ENCODE measurements at places on chromosomes 12 and 14.

DNA sequence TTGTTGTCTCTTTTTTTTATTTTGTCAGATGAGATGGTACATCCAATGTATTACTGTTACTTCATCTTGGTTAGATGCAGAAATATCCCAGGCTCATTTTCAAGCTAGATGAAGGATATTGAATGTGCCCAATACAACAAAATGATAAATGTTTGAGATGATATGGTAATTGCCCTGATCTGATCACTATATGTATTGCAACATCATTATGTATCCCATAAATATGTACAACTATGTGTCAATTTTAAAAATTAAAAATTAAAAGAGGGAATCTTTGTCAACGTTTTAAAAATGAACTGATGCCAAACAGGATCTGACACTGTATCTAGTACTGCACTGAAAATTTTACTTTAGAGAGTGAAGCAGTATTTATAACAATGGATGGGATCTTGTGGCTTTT lies 78.5 kb downstream of the PPM1H start:
- DNase-seq = no peak

DNA sequence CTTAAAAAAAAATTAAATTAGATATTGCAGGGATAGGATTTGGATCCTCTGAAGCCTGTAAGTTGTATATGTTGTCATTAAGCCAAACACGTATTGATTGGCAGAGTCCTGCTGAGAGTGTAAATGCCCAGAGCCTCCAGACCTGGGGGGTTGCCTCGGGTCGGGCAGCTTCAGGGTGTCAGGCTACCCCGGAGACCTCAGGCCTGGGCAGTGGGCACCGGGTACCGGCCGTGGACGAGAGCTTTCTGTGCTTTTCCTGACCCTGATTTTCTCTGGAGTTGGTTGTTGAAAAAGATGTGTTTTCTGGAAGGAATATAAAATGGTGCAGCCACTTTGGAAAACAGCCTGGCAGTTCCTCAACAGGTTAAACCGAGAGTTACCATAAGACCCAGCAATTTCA lies 96.1 kb downstream of the DNAH10 start:
- DNase-seq = no peak

DNA sequence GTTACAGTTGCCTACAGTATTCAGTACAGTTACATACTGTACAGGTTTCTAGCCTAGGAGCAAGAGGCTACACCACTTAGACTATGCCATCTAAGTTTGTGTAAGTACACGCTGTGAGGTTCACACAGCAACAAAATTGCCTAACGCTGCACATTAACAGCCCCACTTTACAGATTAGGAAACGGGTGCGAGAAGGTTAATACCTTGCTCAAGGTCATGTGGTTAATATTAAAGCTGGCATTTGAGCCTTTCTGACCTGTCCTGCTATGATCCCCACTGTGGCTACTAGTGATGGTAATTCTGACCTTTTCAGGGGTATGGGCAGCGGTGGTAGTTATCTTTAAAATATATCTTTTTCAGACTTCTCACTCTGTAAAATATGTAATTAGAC lies 20.9 kb downstream of the ACVR1B start:
- DNase-seq = no peak

GRCh38 chr12:122563361-122563760 lies 36.3 kb downstream of the KNTC1 start:
- no peak for DNase-seq

DNA sequence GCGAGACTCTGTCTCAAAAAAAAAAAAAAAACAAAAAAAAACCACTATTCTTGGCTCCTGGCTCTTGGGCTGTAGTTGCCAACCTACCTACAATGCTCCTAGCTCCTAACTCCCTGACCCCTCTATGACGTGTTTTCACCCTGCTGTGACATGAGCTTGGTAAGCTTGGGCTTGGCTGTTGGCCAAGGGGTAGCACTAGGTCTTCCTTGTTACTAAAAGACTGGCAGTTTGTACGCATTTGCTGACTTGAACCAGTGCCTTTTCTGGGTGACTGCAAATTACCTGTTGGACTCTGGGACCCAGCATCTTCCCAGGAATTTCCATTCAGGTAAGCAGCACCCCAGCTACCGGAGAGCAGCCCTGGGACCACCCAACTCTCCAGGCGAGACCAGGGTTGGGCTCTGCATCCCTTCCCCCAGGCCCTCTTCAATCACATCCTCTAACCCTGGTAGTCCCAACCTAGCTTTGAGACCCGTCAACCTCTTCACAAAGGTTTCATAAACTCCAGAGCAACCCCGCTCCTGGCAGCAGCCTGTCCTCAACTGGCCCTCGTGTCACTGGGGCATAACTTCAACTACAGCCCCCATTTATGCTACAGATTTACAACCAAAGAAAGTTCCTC lies 8.3 kb downstream of the CDK2AP1 start:
- DNase-seq = no peak

DNA sequence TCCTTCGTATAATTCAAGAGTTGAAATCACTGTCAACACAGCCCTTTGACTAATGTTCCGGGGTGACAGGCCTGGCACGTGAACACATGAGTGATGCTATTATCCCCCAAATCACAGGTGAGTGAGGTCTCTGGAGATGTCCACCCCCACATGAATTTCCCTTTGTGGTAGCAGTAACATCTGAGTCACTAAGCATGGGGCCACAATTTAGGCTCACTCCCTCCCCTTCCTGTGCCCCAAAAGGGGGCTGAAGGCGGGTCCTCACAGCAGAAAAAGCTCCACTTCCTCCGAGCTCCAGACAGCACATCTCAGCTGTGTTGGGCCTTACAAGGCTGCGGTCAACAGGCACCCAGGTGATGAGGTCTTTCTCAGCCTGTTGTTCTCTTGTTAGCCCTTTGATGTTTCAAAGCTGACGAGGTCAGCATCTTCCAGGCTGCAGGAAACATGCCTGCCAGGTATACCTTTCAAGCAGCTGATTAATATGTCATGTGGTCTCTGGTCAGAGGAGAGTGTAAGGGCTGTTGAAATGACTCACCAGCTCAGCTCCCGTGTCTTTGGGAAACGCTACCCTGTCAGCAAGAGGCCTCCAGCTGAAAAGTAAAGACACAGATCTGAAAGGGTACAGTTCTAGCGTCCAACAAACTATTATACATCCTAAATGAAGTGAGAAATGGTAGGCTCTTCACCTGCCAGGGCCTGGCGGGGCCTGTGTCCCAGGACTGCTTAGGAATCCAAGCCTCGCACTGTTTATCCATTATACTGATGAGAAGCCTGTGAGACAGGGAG lies 107.3 kb downstream of the ZFP36L1 start:
- DNase-seq = no peak

- DNase-seq = no peak
Observed at GRCh38 chr14:98924046-98924445, 348.0 kb downstream of the BCL11B start.

DNA sequence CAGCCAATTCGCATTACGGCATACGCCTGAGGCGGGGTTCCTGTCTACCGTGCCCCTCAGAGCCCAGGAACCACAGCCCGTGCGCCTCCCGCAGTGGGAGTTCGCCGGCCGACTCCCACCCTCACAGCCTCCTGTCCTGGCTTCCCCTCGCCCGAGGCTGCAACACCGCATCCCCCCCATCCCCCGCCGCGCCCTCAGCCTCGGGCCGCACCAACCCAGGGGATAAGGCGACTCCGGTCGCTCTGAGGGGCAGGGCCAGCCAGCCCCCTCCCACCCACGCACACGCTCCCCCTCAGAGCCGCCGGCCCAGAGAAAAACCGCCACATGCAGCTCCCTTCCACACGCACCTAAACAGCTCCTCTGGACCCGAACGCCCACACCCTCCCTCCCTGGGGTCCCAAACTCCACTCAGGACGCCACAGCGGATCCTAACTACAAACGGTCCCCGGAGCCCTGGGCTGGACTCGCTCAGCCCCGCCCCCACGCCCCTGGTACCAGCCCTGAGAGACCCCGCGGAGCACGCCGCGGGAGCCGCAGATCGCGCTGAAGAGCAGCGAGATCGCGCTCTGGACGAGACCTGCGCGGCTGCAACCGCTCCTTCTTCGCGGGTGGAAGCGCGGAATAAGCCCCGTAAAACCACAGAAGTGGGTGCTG lies at the start of gene C14orf39:
C14orf39 (minus strand) TSS at position 466 of the 654 bp plus-strand sequence. CDS start 985 bp downstream, outside the sequence.
- DNase-seq = peak; percentile 51

DNA sequence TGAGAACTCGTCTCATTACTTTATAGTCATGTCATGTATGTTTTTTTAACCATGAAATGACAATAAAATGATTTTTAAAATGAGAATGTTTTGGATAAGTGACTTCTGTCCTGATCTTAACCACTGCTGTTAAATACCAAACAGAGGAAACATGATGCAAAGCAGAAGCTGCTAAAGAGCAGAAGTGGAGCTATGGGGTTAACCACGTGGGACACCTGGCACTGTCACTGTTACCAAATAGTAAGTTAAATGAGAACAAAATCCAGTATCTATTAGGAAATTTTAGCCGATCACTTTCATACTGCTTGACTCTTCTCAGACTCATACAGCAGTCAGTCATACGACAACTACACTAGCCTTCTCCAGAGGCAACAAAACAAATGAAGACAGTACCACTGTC lies 82.4 kb downstream of the SCAF11 start:
- no peak for DNase-seq

DNA sequence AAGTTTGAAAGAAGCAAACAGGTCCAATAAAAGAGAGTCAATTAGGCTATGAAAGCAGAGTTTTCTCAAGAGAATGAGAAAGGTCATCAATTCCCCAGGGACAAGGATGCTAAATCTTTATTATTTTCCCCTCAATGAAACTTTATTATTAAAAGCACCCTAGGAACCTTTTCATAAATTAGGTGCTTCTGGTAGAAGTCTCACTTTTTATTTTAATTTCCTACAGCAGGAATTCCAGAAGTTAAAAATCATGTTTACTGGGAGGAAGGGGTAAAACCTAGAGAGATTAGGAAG lies 223.2 kb upstream of the SOX5 start:
- no peak for DNase-seq

DNA sequence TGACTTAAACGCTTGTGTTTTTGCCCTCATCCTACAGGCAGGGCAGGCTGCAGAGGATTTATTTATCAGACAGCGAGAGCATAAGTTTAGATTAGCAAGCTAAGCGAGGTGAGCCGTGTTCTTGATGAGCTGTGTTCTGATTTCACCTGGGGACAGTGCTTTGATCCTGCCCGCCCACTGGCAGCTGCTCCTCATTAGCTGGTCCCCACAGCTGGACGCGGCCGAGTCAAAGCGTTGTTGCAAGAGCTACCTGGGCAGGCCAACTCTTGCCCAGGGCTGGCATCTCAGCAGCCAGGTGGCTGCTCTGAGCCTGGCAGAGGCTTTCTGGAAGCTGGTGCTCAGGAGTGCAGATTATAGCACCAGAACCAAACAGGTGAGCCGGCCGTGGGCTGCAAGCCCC lies 46.8 kb upstream of the BEGAIN start:
- no peak for DNase-seq

DNA sequence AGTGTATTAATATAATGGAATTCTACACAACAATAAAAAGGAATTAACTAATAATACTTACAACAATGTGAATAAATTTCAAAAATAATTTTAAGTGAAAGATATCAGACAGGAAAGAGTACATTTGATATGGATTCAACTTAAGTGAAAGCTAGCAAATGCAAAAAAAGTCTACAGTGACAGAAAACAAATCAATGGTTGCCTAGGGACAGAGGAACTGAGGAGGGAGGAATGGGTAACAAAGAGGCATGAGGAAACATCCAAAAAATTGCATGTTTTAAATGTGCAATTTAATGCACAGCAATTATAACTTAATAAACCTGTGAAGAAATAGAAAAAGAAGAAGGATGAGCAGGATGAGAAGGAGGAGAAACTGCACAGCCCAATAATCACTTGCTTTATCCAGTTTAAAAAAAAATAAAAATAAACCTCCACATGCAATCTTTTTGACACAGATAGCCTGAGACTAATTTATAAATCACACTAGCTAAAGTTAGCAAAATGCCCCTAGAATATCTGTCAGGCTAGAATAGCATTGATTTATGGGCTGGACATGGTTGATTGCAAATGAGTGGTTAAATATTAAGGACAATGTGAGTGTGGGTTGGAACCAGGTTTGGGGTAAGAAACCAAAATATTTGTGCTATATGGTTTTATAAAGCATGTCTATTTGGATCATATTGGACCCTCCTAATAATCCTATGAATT lies 1089.1 kb downstream of the TRHDE start:
- no peak for DNase-seq

DNA sequence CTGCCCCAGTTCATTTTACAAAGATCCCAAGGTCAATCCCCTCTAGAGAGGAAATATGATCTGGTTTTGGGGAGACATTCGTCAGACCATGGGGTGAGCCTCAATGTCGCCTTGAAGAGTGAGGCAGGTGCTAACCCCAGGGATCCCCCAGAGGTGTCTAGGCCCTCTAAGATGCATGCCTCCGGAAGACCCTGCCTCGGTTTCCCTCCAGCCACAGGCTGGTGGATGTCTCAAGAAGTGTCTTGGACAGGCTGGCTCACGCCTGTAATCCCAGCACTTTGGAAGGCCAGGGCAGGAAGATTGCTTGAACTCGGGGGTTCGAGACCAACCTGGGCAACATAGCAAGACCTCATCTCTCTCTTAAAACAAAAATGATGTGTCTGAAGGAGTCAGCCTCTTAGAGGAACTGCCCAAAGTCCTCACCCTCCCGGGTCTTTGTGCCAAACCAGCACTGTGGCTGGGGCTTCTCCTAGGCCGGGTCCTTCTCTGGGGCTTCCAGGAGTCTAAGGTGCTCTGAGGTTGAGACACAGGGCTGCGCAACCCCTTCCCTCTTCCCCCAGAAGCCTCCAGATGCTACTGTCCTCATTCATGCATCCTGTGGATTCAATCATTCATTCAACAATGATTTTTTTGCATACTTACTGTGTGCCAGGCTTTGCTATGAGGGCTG lies 24.7 kb upstream of the BEGAIN start:
- no peak for DNase-seq

DNA sequence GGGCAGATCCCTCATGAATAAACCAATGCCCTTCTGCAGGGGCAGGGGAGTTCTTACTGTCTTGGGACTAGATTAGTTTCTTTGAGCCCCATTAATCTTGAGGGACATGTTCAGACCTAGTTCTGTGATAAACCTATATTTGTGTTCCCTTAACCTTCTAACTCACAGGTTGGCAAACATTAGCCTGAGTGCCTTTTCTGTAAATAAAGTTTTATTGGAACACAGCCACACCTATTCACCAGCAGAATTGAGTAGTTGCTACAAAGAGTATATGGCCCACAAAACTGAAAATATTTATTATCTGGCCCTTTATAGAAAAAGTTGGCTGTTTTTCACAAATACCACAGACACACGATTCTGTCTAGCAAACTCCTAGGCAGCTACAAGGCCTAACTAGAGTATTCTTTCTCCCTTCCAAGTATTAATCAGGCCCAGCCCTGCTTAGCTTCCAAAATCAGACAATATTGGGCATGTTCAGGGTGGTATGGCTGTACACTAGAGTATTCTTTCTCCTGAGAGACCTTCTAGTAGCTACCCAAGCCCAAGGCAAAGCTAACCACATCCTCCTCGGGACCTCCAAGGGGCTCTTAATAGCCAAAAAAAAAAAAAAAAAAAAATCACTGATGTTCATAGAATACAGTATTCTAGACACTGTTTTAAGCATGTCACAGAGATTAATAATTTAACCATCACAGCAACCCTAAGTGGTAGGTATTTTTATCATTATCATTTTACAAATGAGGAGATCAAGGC lies 199.3 kb upstream of the PWP1 start:
- DNase-seq = no peak

- DNase-seq = no peak
Observed at GRCh38 chr14:64620910-64621309, 71.1 kb downstream of the PPP1R36 start.
